ENCODE measurements at places on chromosomes 12 and 14.
A peak's percentile ranks its signal among the peaks of the same experiment; 100 is the strongest.

DNA sequence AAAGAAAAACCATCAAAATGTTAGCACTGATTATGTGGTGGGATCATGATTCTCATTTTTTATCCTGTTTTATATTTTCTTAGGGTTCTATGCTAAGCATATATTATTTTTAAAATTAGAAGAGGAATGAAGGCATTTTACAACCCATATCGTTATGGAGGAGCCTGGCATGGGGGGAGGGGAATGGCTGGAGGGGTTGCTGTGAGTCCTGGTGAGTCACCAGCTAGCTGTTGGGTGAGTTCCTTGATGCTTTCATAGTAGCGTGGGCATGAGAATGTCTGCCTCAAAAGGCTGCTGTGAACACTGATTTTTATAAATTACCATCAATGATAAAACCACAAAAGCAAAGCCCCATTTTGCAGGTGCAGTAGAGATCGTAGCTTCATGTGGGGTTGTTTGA lies 46.9 kb downstream of the C14orf132 start:
- DNase-seq, result peak; percentile 11

GRCh38 chr12:57164966-57165625 lies 17.7 kb upstream of the LRP1-AS start:
- DNase-seq, result peak; percentile 43

GRCh38 chr12:3551976-3552725 lies 61.1 kb downstream of the PRMT8 start:
- no peak for DNase-seq

- DNase-seq, result no peak
Measured at GRCh38 chr12:76921891-76922664, 43.3 kb upstream of the CSRP2 start.

DNA sequence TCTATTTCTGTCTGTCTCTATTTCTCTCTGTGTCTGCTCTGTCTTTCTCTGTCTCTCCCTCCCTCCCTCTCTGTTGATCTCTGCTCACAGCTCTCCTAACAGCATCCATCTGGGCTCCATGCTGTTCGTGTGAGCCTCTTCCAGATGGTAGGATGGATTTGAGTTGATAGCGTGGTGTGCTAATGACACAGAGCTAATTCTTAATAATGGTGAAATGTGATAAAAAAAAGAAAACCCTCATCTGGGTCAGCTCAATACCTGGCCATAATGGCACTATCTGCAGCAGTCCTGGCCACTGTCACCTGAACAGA lies 96.4 kb downstream of the AACS start:
- DNase-seq, result no peak

DNA sequence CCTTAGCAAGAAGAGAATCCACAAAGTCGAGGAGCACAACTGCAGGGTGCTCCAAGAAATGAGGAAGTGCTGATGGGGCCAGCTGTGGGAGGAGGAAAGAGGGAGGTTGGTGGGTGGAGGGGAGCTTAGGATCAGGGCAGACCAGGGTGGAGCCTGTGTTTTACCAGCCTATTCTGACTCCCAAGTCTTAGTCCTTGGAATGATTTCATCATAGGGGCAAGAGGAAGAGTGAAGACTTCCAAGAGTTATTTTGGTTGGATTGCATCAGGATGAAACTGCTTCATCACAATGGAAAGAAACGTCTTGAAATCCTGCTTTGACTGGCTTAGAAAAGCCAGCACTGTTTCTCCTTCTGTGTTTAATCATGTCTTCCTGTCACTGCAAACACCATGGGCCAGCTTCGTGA lies 194.0 kb downstream of the DPF3 start:
- DNase-seq, result peak; percentile 93

DNA sequence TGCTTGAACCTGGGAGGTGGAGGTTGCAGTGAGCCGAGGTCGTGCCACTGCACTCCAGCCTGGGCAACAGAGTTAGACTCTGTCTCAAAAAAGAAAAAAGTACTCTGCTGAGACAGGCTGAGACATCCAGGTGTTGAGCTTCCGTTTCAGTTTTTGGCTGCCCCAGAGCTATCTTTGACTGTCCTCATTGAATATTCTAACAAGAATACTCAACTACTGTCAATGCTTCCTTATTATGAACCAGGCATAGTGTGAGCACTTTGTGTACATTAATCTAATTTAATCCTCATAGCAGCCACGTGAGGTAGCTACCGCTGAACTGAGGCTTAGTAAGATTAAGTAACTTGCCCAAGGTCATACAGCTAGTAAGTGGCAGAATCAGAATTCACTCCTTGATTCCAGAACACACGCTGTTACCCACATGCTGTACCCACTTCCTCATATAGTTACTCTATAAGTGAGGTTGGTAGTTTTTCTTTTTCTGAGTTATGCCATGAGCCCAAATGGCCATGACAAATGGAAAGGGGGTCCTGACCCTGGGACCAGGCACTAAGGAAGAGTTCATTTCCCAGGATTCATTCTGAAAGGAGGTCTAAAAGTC lies 11.3 kb downstream of the ALDH1L2 start:
- no peak for DNase-seq

GRCh38 chr14:99047441-99048031 lies 224.5 kb downstream of the BCL11B start:
- no peak for DNase-seq

DNA sequence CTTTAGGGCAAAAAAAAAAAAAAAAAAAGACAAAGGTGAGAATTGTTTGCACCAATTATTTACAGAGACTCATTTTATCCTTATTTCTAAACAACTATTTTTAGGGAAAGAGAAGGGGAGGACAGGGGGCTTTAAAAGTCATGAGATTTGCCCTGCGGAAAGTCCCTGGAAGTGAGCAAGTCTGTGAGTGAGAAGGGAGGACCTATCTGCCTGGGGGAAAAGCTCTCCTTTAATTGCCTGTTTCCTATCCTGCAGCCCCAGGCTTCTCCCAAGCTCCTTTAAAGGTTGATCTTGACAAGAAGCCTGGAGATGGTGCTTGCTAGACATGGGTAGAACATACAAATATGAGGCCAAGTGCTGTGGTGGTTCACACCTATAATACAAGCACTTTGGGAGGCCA lies 8.3 kb upstream of the CHST11 start:
- DNase-seq, result peak; percentile 38

DNA sequence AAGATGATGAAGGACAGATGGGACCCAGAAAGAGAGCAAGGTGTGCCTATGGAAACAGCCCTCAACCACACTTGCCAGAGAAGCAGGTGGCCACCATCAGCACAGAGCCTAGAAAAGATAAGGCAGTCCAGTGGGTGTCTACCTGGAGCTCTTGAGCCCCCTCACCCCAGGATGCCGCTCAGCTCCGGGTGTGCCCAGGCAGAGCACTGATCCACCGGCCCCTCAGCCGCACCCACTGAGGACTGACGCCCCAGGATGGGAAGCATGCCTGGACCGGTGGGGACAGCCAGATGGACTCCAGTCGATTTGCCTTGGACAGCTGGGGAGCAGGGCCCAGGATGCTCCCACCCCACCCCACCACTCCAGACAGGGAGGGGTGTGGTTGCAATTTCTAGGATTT lies 15.1 kb upstream of the ZFP36L1 start:
- no peak for DNase-seq

- DNase-seq, result no peak
Measured at GRCh38 chr14:20400589-20400964, 12.7 kb downstream of the TEP1 start.

DNA sequence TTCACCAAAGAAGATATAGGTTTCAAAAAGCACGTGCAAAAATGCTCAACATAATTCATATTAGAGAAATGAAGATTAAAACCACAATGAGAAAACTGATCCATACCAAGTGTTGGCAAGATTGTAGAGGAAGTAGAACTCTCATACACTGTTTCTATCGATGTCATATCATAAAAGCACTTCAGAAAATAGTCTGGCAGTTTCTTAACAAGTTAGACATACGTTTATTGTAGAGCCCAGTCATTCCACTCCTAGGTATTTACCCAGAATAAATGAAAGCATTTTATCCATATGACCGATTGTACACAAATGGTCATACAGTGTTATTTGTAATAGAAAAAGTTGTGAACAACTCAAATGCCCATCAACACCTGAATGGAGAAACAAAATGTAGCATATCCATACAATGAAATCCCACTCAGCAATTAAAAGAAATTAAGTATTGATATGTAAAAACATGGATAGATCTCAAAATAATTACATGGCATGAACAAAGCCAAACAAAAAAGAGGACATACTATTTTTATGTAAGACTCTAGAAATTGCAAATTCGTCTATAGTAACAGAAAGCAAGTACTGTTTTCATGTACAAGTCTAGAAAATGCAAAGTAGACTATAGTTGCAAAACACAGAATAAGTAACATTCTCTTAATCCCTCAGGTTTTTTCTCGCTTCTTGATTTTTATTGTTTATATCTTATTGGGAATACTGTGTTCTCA lies 41.0 kb downstream of the USP15 start:
- no peak for DNase-seq

DNA sequence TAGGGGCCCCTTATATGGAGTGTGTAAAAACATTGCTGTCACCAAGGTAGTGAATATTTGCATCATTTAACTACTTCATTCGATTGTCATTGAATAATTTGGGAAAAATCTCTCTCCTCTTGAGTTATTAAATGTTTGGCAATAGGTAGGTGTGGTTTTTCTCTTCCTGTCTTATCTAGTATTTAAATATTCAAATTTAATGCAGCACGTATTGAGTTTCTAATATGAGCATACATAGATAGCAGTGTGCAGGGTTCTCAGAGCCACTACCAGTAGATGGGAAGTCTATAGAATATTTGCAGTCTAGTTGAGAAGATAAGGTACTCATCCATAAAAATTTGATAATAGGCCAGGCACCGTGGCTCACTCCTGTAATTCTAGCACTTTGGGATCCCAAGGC lies 16.7 kb downstream of the PALS1 start:
- DNase-seq, result no peak

DNA sequence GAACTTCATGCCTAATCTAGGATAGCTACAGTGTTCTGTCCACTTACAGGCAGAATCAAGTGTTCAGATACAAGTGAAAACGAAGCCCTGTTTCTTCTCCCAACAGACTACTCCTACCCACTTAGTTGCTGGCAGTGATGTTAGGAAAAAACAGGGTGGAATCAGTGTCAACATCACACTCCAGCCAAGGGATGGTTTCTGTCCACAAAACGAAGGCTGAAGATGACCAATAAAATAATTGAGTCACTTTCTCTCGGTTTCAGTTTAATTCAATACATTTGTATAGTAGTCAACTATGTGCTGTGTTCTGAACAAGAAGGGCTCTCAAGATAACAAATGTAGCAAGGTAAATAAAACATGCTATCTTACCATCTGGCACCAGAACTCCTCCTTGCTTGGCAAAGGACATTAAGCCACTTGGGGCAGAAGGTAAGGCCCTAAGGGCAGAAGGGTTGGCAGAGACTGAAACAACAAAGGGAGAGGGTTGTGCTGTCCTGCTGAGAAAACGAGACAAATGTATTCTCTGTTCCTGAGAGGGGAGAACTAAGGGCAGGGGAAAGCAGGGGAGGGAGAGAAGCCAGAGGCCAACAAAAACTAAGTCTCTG lies 393.6 kb downstream of the DPF3 start:
- no peak for DNase-seq

Measured in suppressor macrophage treated with lipopolysaccharide for 1 hour (primary cell).